Fibroblast of skin of back (primary cell): ENCODE measurements at places on chromosomes 2 and 18.

GRCh38 chr2:40178971-40179370 lies 272.9 kb downstream of the SLC8A1 start:
- peak; percentile 41 for DNase-seq

- DNase-seq = no peak
These were observed 3.7 kb upstream of the AQP12A start for GRCh38 chr2:240687741-240688552.

DNA sequence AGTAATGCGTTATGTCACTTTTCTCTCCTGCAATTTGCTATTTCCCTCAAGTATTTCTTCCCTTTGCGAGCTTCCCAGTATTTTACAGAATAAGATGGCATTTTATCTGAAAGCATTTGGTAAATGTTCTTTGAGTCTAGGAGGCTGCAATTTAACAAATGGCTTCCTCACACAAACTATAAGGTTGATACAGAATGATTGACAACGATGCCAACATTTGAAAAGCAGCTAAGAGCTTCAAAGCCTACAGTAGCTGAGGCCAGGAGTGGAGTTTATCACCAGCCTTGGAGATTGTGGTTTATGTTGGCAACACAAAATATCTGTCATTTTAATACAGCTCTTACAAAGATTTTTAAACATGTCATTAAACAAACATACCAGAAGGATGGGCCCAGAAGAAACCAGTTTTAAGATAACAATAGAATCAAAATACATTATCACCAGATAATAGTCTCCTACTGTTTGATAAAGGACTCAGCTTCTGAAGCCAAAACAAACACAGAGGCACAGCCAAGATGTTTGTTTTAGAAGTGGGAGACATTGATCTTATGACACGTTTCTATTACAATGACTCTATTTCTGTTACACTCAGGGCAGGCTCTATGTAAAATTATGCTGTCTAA lies 711.4 kb upstream of the ACVR2A start:
- peak; percentile 49 for DNase-seq

DNA sequence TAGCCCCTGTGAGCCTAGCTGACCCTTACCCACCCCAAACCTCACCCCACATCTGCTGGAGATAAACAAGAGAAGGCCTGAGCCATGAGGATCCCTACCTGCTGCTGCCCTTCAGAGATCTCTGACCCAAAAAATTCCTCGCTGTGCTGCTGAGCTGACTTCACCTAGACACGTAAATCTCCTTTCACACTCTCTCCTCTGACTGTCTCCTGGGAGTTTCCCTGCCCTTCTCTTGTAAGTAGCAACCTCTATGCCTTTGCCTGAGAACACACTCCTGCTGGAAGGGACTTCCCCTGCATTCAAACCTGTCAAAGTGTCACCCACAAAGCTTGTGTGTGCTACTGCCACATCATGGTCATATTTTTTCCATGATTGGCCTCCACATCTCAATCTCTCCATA lies 134.2 kb upstream of the NOL4 start:
- no peak for DNase-seq

GRCh38 chr18:48488388-48488850 lies 50.4 kb upstream of the CTIF start:
- DNase-seq = peak; percentile 98

DNA sequence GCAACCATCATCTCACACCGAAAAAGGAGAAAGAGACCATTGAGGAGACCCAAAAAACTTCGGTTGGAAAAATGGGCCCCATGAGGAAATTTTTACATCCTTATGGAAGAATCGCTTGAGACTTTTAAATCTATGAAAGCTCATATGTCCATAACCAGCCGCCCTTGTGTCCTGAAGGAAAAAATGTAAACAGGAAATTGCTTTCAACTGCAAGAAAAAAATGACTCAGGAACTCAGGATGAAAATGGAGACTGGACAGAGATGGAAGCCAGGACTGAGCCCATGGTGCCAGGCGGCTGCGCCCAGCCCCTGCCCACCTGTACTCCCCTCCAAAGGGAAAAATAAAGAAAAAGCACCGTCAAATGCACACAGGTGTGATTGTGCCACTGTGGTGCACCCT lies 81.5 kb upstream of the SLC66A3 start:
- peak; percentile 57 for DNase-seq

DNA sequence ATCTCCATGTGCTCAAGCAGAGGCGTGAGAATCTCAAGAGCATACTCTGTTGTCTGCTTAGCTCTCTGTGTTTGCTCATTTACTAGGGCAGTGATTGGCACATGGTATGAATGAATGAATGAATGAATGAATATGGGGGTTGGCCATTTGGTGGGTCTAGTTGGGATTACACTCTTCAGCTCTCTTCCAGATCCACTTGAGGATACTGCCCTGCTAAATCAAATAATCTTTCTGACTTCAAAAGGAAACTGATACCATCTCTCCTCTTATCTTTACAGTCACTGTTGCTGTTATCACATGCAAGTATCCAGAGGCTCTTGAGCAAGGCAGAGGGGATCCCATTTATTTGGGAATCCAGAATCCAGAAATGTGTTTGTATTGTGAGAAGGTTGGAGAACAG lies 1.9 kb downstream of the IL36G start:
- no peak for DNase-seq

GRCh38 chr2:170714381-170715061 lies 616 bp upstream of the SP5 start:
- DNase-seq = no peak

DNA sequence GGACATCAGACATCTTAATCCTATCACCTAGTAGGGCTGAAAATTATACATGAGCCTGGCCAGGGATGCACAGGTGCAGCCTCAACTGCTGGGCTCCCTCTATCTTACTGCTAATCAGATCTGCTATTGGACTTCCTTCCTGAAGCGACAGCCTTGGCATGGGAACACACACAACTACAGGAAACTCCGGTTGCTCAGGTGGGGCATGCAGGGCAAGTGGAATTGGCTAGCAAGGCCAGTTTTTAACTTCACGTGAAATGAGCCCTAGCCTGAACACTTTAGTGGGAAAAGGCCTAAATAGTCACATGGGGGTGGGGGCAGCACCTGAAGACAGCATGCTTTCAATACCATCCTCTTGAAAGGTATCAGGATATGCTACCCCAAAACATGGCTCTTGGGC lies 147.9 kb upstream of the NCKAP5 start:
- no peak for DNase-seq

DNA sequence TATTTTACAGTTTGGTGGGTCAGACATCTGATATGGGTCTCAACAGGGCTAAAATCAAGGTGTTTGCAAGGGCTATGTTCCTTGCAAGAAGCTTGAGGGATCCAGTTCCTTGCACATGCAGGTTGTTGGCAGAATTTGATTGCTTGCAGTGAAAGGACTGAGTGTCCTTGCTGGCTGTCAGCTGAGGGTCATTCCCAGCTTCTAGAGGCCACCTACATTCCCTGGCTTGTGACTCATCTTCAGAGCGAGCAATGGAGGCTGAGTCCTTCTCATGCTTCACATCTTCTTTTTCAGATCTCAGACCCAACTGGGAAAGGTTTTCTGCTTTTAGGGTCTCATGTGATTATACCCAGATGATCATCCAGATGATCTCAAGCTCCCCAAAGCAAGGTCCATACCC lies 12.4 kb downstream of the MEX3C start:
- DNase-seq = peak; percentile 29

GRCh38 chr2:24855726-24856125 lies 62.5 kb downstream of the CENPO start:
- peak; percentile 85 for DNase-seq

- no peak for DNase-seq
These were observed 104.7 kb upstream of the UBXN4 start for GRCh38 chr2:135636982-135637381.

GRCh38 chr2:179201869-179202268 lies 62.8 kb downstream of the SESTD1 start:
- DNase-seq = peak; percentile 32

GRCh38 chr2:218865396-218865795 lies 5.8 kb downstream of the WNT6 start:
- no peak for DNase-seq

DNA sequence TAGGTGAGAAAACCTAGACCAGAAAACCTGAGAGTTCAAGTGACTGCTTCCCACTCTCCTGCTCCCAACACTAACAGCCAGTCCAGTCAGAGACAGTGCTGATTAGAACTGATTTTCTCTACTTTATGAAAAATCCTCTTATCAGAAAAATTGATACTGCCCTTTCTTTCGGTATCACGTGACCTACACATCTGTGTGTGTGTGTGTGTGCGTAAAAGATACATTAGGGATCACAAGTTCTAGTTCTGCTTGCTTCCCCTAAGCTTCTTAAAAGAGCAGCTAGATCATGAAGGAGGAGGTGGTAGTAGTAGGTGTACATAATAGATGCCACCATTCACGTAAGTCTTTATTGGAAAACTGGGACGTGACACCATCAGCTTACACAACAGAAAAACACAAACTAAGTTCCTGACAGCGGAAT lies 1.5 kb downstream of the ARL5A start:
- DNase-seq = no peak

DNA sequence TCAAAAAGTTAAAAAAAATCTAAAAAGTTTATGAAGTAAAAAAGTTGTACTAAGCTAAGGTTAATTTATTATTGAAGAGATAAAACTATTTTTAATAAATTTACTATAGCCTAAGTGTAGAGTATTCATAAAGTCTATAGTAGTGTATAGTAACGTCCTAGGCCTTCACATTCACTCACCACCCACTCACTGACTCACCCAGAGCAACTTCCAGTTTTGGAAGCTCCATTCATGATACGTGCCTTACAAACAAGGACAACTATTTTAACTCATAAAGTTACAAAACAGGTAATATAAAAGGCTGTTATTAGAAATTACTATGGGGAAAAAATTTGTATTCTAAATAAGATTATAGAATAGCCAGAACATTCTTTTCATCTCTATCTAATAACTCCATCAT lies 158.9 kb upstream of the FN1 start:
- DNase-seq = peak; percentile 49

DNA sequence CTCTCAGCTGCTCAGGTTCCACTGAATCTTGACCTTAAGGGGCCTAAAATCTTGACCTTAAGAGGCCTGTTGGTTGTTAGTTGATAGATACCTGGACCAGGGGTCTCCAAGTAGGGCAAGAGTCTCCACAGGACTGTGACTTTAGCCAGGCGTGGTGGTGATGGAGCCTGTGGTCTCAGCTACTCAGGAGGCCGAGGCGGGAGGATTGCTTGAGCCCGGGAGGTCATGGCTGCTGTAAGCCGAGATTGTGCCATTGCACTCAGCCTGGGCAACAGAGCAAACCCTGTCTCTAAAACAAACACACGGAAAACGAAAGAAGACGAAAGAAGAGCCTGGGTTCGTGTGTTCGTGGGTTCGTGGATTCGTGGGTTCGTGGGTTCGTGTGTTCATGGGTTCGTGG lies 120.2 kb upstream of the CTDP1 start:
- no peak for DNase-seq

GRCh38 chr18:63545000-63545399 lies 2.8 kb downstream of the SERPINB12 start:
- DNase-seq = no peak

- DNase-seq = no peak
These were observed 84.1 kb upstream of the SLC8A1 start for GRCh38 chr2:40535972-40536371.
